Renal cortical epithelial cell (primary cell): ENCODE measurements at places on chromosomes 11 and 22. TPM values are rescaled to one million over a fixed set of nuclear protein-coding genes. Genes with fewer than 3 reads are reported as not detected.

Gene EHF
- 43.7 and 158 TPM in 2 replicates for total RNA-seq

Gene GAS2
- 1.0 and 4.4 TPM in 2 replicates for total RNA-seq

Gene OSM
- total RNA-seq, result not detected in 2 replicates

Gene APOL3
- 4.0 and 10.4 TPM in 2 replicates for total RNA-seq

Gene MYO18B
- total RNA-seq, result not detected in 2 replicates

Gene APOL4
- total RNA-seq, result not detected in 2 replicates

Gene OR2D2
- total RNA-seq, result 0.40 TPM in 1 of 2 replicates, not detected in the other

Gene SCGB1A1
- total RNA-seq, result not detected in 2 replicates

Gene SLC15A3
- 0.89 and 5.9 TPM in 2 replicates for total RNA-seq

Gene GLB1L3
- not detected in 2 replicates for total RNA-seq

Gene FOLR1
- 23.3 and 108 TPM in 2 replicates for total RNA-seq

Gene MMP1
- 1.3 and 4.9 TPM in 2 replicates for total RNA-seq

Gene ADM
- 56.4 and 57.3 TPM in 2 replicates for total RNA-seq

Gene PPFIBP2
- total RNA-seq, result 3.9 and 5.4 TPM in 2 replicates

Gene DCDC1
- total RNA-seq, result 0.35 and 6.8 TPM in 2 replicates

Gene TMPRSS13
- total RNA-seq, result 0.17 TPM in 1 of 2 replicates, not detected in the other

Gene OR10A2
- total RNA-seq, result not detected in 2 replicates

Gene LGR4
- total RNA-seq, result 86.7 and 151 TPM in 2 replicates

Gene PRSS23
- 197 and 327 TPM in 2 replicates for total RNA-seq

Gene DEFB131B
- total RNA-seq, result not detected in 2 replicates

Gene KCNQ1
- 0.35 and 1.1 TPM in 2 replicates for total RNA-seq

Gene SULT4A1
- 0.50 TPM in 1 of 2 replicates, not detected in the other for total RNA-seq

Gene USP2
- total RNA-seq, result 3.6 and 9.7 TPM in 2 replicates

Gene ZBTB16
- total RNA-seq, result 5.7 and 53.7 TPM in 2 replicates

Gene SLC22A8
- total RNA-seq, result not detected in 2 replicates

Gene OR52I1
- total RNA-seq, result not detected in 2 replicates

Gene SHANK3
- 0.87 and 1.7 TPM in 2 replicates for total RNA-seq

Gene ARHGAP42
- total RNA-seq, result 15.8 and 24.5 TPM in 2 replicates

Gene KCNA4
- total RNA-seq, result not detected in 2 replicates

Gene GLYAT
- 3.6 TPM in 1 of 2 replicates, not detected in the other for total RNA-seq

Gene FIBIN
- total RNA-seq, result 7.8 and 24.5 TPM in 2 replicates

Gene PANX3
- total RNA-seq, result not detected in 2 replicates

Gene MEI1
- 0.10 and 0.52 TPM in 2 replicates for total RNA-seq

Gene COX8A
- total RNA-seq, result 257 and 350 TPM in 2 replicates

Gene OR52I2
- not detected in 2 replicates for total RNA-seq

Gene LRRC74B
- total RNA-seq, result not detected in 2 replicates

Gene RANGAP1
- 78.8 and 110 TPM in 2 replicates for total RNA-seq

Gene LDHAL6A
- not detected in 2 replicates for total RNA-seq

Gene PTPRCAP
- total RNA-seq, result 0.17 and 0.85 TPM in 2 replicates

Gene KDM4E
- not detected in 2 replicates for total RNA-seq

Gene RIBC2
- 0.30 TPM in 1 of 2 replicates, not detected in the other for total RNA-seq

Gene A4GALT
- total RNA-seq, result 23.8 and 64.8 TPM in 2 replicates

Gene CNGA4
- total RNA-seq, result 0.25 and 0.35 TPM in 2 replicates

Gene SIK2
- 8.9 and 28.2 TPM in 2 replicates for total RNA-seq
